AG09319 (cell line): ENCODE measurements at places on chromosomes 2 and 18.

DNA sequence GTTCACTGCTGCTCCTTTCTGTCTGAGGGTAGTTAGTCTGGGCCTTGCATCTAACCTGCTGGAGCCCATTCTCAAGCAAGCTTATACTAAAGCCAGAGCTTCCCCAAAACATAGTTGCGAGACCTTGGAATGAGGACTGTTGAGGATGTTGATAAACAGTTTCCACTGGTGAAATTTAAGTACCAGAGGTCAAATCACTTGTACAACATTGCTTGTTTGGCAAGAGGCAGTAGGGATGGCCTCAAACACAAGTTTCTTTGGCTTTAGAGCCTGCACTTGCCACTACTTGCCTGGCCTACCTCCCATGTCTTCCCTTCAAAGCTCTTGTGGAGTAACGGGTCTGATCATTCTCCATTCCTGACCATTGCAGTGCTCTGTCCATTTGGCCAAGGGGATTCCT, 262.7 kb downstream of the FHOD3 start:
- no peak for DNase-seq

DNA sequence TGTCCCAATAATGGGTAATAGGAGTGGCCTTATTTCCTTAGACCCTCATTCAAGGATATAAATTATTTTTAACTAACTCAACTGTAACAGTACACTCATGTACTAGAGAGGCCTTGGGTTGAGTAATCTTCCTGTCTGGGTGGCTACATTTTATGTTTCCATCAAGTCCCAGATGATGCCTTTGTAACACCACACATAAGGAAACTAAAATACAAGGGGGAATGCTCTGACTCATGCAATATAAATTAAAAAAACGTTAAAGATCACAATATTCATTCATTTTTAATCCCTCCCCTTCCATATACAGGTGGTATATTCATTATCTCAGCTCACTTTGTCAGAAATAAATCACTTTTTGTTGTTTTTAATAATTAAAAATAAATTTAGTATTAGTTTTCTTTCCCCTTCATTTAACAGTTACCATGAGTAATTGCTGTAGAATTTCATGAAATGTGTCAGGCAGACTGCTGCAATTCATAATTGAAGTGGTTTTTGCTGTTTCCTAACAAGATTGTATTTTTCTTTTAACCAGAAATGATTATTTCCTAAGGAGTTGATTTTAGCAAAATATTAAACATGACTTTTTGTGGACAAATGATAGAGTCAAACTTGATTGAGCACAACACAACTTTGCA, 1403.6 kb downstream of the SUCLG1 start:
- no peak for DNase-seq

GRCh38 chr18:79366177-79367094, 29.3 kb upstream of the NFATC1 start:
- DNase-seq, result peak; percentile 99

- DNase-seq, result peak; percentile 50
Measured at GRCh38 chr2:69917852-69918251, 2.9 kb downstream of the MXD1 start.

- DNase-seq, result no peak
Measured at GRCh38 chr2:150882751-150883612, 378.7 kb downstream of the RBM43 start.

GRCh38 chr18:58109256-58109655, 65.2 kb downstream of the NEDD4L start:
- DNase-seq, result no peak

DNA sequence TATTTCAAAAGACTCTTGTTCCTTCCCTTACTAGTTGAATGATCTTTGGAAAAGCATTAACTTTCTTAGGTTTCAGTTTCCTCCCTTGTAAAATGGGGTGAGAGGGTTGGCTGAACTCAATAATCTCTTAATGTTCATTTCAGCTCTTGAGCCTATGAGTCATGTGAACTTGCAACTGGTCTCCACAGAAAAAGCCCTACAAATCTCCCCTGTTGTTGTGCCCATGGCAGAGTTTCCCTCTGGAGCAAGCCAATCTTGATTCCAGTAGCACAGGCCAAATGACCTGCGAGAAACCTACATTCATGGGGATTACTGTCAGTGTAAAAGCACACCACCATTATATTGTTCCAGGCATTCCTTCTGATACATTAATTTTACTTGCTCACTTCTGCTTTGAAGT, 388.9 kb downstream of the ALK start:
- DNase-seq, result no peak

GRCh38 chr18:24586662-24587360, 126.4 kb downstream of the HRH4 start:
- no peak for DNase-seq

GRCh38 chr2:128370468-128371247, 52.0 kb upstream of the HS6ST1 start:
- no peak for DNase-seq

GRCh38 chr18:28831476-28831875, 654.5 kb upstream of the CDH2 start:
- DNase-seq, result no peak

GRCh38 chr2:5562426-5562825, 129.8 kb upstream of the SOX11 start:
- DNase-seq, result no peak

GRCh38 chr2:75523313-75524275, 37.1 kb downstream of the EVA1A start:
- no peak for DNase-seq

DNA sequence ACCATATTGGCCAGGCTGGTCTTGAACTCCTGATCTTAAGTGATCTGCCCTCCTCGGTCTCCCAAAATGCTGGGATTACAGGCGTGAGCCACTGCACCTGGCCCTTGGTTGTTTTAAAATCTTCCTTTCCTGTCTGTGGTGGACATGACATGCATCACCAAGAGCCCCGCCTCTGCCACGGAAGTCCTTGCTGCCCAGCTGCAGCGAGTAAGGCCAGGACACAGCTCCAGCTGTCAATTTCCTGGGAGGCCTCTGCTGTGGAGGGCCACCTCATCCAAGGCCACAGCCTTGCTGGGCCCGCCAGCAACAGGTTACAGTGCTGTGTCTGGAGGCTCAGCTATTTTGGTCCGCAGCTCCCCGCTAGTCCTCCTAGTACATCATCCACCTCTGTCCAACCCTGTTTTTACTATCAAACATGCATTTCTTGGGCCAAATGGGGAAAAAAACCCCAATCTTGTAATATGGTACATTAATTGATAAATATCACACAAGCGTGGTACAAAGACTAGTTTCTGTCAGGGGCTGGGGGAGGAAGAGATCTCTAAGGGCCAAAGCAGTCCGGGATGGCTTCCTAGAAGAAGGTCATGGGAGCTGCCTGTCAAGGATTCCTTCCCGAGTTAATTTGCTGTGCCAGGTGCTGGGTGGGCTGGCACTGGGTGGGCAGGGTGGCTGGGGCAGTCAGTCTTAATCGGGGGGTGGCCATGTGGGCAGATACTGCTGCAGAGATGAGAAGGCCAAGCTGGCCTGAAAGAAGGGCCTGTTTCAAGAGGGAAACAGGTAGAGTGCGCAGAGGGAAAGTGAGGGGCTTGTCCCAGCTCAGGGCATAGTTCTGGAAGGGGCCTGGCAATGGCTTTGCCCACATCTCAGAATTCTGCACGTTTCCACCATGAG, 100.5 kb downstream of the INHBB start:
- no peak for DNase-seq

DNA sequence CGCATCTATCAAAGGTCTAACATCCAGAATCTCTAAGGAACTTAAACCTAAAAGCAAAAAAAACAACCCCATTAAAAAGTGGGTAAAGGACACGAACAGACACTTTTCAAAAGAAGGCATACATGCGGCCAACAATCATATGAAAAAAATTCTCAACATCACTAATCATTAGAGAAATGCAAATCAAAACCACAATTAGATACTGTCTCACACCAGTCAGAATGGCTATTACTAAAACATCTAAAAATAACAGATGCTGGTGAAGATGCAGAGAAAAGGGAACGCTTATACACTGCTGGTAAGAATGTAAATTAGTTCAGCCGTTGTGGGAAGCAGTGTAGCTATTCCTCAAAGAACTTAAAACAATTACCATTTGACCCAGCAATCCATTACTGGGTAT, 38.0 kb downstream of the PPP3R1 start:
- no peak for DNase-seq

DNA sequence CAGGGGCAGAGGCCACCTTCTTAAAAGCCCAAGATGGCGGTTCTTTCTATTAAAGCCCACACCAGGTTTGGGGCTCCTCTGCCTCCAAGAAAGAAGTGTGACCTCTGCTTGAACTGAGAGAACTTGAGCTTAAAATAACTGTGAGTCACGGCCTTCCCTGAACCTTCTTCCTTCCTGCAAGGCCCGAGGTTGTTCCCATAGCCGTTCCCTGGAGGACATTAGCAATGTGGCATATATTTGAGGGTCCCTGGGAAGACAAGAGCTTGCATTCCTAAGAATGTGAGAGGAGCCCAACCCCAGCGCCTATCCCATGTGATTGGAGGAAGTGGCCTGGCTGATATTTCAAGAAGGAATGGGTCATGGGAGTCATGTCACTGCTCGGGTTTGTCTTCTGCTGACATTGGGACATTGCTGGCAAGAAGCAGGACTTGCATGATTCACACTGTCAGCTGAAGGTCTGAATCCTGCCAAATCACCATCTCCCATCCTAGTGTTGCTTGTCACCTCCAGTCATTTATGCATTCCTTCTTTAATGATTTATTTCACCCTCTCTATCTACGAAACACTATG, 168.1 kb downstream of the TRIB2 start:
- peak; percentile 25 for DNase-seq

GRCh38 chr2:42519624-42520023, 25.8 kb upstream of the KCNG3 start:
- DNase-seq, result no peak

GRCh38 chr18:76567835-76568445, 72.9 kb upstream of the ZNF516 start:
- DNase-seq, result no peak

DNA sequence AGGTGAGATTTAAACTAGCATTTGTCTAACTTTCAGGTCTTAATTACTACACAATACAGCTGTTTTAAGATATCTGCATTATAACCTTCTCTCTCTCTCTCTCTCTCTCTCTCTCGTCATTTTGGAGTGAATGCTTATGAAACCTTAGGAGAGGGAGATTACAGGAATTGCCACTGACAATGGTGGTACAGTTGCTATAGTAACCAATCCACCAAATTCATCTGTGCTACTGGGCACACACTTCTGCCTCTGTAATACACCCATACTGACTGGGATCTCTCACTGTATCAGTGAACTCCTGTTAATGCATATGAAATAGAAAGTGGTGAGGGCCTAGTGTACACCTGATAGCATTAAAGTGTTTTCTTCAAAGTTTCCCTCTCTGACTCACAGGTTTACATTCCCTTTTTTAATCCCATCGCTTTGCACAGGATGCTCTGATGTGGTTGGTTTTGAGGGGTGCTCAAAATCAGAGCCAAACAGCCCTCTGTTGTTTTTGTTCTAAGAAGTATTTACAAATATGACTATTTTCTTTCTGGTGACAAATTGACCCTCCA, 13.1 kb downstream of the KLHL14 start:
- no peak for DNase-seq
